Small intestine (tissue), 16 donors: ENCODE measurements at places on chromosomes 3 and 15. TPM values are rescaled to one million over a fixed set of nuclear protein-coding genes. Genes with fewer than 3 reads are reported as not detected.

LMAN1L gene
- not detected for polyA plus RNA-seq

UROC1 gene
- polyA plus RNA-seq = 0.07 TPM

SPINK8 gene
- not detected for polyA plus RNA-seq

C2CD4A gene
- not detected for polyA plus RNA-seq

GOLGA8T gene
- polyA plus RNA-seq = 0.87 TPM

FILIP1L gene
- 20.4 TPM for polyA plus RNA-seq

CISH gene
- polyA plus RNA-seq = 4.8 TPM

GP5 gene
- polyA plus RNA-seq = not detected

PCOLCE2 gene
- polyA plus RNA-seq = 0.37 TPM

SCN11A gene
- not detected for polyA plus RNA-seq

CYP8B1 gene
- not detected for polyA plus RNA-seq

MYO5C gene
- polyA plus RNA-seq = 2.4 TPM

ATG7 gene
- polyA plus RNA-seq = 16.3 TPM

THBS1 gene
- 3.5 TPM for polyA plus RNA-seq

UBAP1L gene
- polyA plus RNA-seq = 5.8 TPM

AQP9 gene
- 0.54 TPM for polyA plus RNA-seq

RTF1 gene
- 24.4 TPM for polyA plus RNA-seq

PRR20G gene
- polyA plus RNA-seq = not detected

CLDN16 gene
- not detected for polyA plus RNA-seq

AGBL1 gene
- polyA plus RNA-seq = not detected

EIF4E3 gene
- 14.8 TPM for polyA plus RNA-seq

BUB1B gene
- 15.6 TPM for polyA plus RNA-seq

RBPMS2 gene
- polyA plus RNA-seq = not detected

DUOXA1 gene
- polyA plus RNA-seq = 0.18 TPM

GOLGA8A gene
- 67.6 TPM for polyA plus RNA-seq

KBTBD13 gene
- polyA plus RNA-seq = not detected

SLC27A2 gene
- 81.2 TPM for polyA plus RNA-seq

CLRN1 gene
- 4.5 TPM for polyA plus RNA-seq

LIPH gene
- polyA plus RNA-seq = 6.8 TPM

PCYT1A gene
- polyA plus RNA-seq = 92.8 TPM

PPP1R2 gene
- polyA plus RNA-seq = 34.3 TPM

LARP6 gene
- polyA plus RNA-seq = 2.3 TPM

NOX5 gene
- not detected for polyA plus RNA-seq

KIF9 gene
- polyA plus RNA-seq = 9.0 TPM

IL5RA gene
- 0.81 TPM for polyA plus RNA-seq

TRIM59 gene
- polyA plus RNA-seq = 12.2 TPM

NEK10 gene
- 0.54 TPM for polyA plus RNA-seq

GREM1 gene
- polyA plus RNA-seq = 2.4 TPM
